ENCODE measurements at places on chromosomes 6 and 20. TPM values are rescaled to one million over a fixed set of nuclear protein-coding genes. Genes with fewer than 3 reads are reported as not detected.

PPP1R3D gene
- 8.3 TPM for total RNA-seq

OXT gene
- total RNA-seq: 0.65 TPM

CCN2 gene
- total RNA-seq: 194 TPM

POU5F1 gene
- total RNA-seq: 0.71 TPM

GPX5 gene
- total RNA-seq: not detected

OR12D3 gene
- total RNA-seq: not detected

PLCB4 gene
- 29.7 TPM for total RNA-seq
